ENCODE measurements at places on chromosomes 5 and 9.

- DNase-seq: no peak
Measured at GRCh38 chr5:43638546-43638945, 35.6 kb downstream of the NNT start.

- no peak for DNase-seq
Measured at GRCh38 chr5:135696317-135696716, 117.5 kb upstream of the CXCL14 start.

- DNase-seq: no peak
Measured at GRCh38 chr5:160230686-160231527, 1.6 kb downstream of the FABP6 start.

GRCh38 chr5:144015961-144016360, 154.5 kb downstream of the YIPF5 start:
- DNase-seq: no peak

Measured in LoVo (cell line).